ENCODE measurements at places on chromosomes 4 and X. TPM values are rescaled to one million over a fixed set of nuclear protein-coding genes. Genes with fewer than 3 reads are reported as not detected.

DNA sequence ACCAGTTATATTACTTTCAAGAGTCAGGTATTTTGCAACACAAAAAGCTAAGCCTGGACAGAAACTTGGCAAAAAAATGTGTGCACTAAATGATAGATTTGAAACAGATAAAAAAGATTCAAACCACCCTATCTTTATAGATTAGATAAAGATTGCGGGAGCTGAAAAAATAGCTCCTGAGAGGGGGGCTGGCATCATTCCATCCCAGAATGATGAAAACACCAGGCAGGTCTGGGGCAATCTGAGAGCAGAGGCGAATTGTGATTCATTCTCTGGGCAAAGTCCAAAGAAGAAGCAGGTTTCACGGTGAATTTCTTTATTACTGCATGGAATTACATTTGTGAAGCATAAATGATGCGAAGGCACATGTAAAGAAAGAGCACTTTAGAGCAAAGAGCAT, 168.5 kb upstream of the DMD start:
- peak; percentile 1 for DNase-seq

GRCh38 chr4:184907216-184907615, 81.4 kb upstream of the ACSL1 start:
- DNase-seq, result peak; percentile 10

DNA sequence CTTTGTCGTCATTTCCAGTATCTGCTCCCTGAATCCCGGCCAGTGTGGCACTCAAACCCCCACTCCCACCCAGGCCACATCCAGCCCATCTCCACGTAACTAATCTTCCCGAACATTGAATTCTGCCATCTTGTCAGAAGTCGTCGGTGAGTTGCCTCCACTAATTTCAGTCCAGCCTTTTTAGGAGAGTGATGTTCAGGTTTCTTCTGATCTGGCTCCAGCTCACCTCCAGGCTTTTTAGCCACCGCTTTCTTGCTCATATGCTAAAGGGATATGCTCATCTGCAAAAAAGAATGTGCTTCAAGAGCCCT, 1.3 kb downstream of the TMEM165 start:
- peak; percentile 29 for DNase-seq

CXCL8 gene
- total RNA-seq, result 3.6 TPM

CDKL5 gene
- total RNA-seq, result 10.1 TPM

All from mammary epithelial cell (primary cell).